ENCODE measurements at places on chromosomes 12 and 14. TPM values are rescaled to one million over a fixed set of nuclear protein-coding genes. Genes with fewer than 3 reads are reported as not detected.

MTHFD1 gene
- 38.3 TPM for total RNA-seq

GRCh38 chr14:45212231-45212630 is 40.8 kb downstream of the MIS18BP1 start:
- DNase-seq, result no peak

DNA sequence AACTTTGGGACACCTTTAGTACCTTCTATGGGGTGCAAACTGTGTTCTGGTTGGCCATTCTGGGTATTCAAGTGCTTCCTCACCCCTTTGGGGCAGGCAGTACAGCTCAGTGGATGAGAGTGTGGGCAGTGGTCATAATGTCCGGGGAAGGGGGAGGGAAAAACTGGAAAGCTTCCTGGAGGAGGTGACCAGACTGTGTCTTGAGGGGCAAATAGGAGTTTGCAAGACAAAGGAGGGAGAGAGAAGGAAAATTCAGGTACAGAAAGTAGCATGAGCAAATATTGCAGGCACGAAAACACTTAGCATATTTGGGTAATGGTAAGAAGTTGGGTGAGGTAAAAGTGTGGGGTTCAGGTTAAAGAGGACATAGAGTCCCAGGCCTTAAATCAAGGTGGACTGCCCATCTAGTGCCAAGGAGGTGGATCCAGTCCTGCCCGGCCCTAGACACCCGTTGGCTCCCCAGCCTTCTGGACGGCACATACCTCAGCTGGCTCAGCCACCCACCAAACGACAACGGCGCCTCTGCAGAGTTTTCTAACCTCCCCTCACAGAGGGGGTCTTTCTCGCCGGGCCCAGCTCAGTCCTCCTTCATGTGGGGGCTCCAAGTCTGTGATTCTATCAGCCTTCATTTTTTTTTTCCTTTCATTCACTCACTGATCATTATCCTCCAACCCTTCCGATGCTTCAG is 86.4 kb downstream of the DICER1 start:
- DNase-seq, result no peak

DNA sequence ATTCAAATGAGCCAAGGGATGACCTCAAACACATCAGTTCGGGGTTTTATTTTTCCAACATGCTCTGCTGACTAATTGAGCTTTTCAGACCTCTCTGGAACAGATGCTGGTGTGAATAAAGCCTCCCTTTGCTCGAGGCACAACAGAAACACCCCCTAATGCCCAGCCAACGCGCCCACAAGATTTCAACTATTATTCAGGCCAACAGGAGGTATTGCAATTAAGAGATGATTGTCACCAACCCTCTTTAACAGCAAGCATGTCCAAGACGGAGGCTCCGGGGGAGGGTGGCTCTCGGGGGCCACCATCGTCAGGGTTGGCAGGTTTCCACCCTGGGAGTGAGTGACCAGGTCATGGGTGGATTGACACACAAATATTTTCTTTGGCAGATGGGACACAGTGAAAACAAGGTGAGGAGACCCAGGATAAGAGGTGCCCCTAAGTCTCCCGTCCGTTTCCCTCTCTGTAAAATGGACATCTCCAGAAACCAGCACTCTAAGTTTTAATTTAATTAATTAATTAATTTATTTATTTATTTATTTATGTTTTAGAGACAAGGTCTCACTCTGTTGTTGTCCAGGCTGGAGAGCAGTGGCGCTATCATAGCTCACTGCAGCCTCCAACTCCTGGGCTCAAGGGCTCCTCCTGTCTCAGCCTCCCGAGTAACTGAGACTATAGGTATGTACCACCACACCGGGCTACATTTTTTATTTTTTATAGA is 56.1 kb downstream of the MAP1LC3B2 start:
- no peak for DNase-seq

GRCh38 chr12:92395322-92395721 is 249.7 kb upstream of the BTG1 start:
- no peak for DNase-seq

- DNase-seq, result no peak
Measured at GRCh38 chr12:10207136-10207535, 5.5 kb upstream of the GABARAPL1 start.

DNA sequence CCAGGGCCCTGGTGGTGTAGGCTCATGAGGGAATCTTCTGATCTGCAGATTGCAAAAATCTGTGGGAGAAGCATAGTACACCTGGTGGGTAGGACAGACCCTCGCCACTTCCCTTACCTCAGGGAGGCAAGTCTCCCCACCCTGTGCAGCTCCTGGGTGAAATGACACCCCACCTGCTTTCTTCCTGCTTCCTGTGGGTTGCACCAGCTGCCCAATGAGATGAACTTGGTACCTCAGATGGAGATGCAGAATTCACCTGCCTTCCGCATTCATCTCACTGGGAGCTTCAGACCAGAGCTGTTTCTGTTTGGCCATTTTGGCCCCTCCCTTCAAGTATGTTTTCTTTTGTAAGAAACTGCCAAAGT is 4.7 kb downstream of the CLEC2D start:
- DNase-seq, result no peak

DNA sequence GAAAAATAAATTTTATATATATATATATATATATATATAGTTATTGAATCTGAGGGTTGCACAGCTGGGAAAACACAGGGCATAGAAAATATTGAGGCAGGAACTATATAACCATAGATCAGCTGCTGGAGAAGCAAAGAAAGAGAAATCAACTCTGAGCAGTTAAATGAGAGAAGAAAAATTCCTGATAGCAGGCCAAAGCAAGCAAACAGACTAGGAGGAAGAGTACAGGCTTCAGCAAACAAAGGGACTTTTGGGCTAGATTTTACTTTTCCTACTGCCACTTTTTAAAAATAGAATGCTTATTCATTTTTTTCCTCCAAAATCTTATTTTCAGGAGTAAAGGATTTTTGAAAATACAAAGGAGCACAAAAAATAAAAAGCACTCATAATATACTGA is 216.0 kb upstream of the PRKD1 start:
- DNase-seq, result no peak

- no peak for DNase-seq
Measured at GRCh38 chr14:70291396-70291795, 68.1 kb downstream of the COX16 start.

Measured in thymus (tissue), 14 donors.